ENCODE measurements at places on chromosomes 6 and 20.

DNA sequence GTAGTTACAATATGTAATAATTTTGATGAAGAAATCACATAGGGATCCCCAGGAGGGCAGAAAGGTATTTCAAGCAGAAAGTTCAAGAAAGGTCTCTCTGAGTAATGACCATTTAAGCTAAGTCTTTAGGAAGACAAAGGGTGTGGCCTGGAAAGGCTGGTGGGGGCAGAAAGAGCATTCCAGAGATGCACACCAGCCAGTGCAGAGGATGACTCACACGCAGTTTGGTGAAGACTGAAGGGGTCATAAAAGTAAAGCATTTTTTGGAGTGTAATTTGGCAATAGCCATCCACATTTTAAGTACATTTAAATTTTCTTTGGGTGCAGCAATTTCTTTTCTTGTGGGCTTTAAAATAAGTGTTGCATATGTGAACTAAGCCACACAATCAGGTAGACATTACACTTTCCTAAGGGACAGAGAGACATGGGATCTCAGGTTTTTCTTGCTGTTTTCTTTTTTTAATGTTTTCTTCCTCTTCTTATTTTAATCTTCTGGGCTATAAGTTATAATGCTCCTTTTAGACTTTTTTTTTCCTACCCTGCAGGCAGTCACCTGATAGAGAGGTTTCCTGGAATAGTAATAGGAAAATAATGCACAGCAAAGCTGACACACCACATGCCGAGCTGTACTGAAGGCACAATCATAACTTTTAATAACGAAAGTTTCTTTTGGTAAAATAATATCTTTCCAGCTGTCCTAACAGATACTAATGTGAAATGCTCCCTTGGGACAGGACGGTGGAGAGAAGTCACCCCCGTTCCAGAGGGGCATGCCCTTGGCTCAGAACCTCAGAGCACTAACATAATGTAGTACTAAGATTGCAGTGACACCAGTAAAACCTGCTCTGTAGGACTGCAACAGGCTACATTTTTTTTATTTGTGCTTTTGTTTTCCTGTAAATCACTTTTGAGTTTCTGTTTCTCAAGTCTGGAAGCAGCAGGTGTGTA is 49.6 kb upstream of the PTPRK start:
- no peak for DNase-seq

DNA sequence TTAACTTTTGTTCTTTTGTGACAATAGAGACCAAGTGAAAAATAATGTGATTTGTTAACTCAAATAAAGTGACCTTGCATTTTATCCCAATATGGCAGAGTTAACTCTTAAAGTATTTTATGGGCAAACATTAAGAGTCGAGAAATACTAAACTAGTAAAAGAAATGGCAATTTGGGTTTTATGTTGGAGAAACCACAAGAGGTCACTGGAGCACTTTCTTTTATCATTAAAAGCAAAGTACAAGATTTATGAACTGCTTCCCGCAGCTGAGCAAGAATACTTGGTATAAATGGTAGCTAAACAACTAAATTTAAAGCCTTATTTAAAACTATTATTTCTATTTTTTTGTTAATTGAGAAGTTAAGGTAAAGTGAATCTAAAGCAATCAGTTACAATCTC is 33.5 kb upstream of the MCM9 start:
- DNase-seq, result peak; percentile 14

- peak; percentile 59 for DNase-seq
Measured at GRCh38 chr6:35694462-35694861, 5.7 kb upstream of the FKBP5 start.

GRCh38 chr6:34384321-34385153 is 7.9 kb downstream of the NUDT3 start:
- DNase-seq, result peak; percentile 55

DNA sequence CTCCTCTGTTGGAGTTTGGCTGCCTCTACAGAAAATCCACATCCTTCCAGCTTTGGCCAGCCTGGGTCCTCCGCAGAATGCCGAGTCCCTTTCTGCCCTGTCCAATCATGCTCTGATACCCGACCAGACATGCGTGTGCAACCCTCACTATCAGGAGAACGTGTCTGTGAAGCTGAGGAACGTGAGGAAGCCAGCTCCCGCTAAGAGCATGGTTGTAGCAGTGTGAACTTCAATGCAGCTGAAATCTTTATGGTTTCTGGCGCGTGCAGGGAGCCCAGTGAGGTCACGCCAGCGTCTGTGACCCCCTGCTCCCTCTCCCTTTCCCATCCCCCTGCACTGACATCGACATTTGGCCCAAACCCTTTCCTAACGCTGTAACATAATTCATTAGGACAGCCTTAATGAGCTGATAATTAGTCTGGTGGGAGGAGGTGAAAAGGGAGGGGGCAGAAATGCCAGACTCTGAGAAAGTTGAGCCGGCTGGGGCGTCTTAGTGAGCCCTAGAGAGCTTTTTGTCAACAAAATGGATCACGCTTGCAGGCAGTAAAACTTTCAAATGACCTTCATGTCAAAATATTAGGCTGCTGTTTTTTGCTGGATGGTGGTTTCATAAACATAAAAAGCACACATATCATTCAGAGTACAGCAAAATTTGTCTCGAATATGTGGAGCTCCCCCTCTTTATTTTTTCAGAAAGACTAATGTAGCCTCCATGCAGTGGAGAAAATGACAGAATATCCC is 423.3 kb downstream of the QKI start:
- no peak for DNase-seq

DNA sequence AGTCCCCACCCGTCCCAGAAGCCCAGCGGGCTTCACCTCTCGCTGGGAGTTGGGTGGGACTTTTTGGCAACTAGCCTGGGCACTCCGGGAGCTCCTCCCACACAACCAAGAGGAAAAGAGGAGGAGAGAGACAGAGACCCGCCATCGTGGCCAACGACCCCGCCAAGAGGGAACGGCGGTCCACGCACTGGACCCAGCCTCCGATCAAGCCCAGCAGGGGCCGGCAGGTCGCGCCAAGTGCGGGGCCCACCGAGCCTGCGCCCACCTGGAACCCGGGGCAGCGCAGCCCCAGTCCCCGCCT is 3.0 kb upstream of the TMEM14C start:
- DNase-seq, result no peak

- no peak for DNase-seq
Measured at GRCh38 chr6:39515006-39515405, 192.5 kb upstream of the KCNK16 start.

- DNase-seq, result peak; percentile 66
Measured at GRCh38 chr6:156776840-156777576, at the start of gene ARID1B. TSS of gene ARID1B (plus strand) at chr6:156777378. CDS start at chr6:156777681, 303 bp downstream.

DNA sequence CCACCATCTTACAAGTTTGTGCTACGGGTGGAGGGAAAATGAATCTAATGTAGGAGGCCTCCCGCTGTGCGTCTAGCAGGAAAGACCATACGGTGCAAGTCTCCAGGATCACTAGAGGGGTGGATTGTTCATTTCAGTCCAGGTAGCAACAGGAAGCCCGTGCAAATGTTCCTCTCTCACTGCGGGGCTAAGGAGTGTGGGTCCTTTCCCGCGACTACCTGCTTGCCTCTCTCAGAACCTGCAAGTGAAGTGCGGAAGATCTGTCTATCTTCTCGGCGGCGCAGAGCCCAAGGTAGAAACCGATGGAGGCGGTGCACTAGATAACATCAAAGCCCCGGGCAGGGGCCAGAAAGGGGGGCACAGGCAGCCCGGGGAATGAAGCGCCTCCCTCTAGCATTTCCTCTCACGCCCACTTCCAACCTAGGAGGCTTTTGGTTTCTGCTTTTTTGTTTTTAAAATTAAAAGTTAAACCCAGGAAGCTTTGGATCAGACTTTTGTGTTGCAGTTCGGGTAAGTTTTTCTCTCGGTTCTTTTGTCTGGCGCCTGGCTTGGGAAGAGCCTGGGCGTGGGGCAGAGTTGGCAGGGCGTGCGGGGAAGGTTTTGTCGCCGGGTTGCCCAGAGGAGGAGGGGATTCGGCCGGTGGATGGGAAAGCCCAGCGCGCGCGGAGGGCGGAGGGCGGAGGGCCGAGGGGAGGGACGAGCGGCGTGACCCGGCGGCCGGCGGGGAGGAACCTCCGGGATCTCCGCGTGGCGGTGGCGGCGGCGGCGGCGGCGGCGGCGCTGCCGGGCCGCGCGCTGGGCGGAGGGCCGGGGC is 3.5 kb upstream of the HIVEP1 start:
- peak; percentile 81 for DNase-seq

- no peak for DNase-seq
Measured at GRCh38 chr20:37681384-37682112, 12.3 kb upstream of the CTNNBL1 start.

DNA sequence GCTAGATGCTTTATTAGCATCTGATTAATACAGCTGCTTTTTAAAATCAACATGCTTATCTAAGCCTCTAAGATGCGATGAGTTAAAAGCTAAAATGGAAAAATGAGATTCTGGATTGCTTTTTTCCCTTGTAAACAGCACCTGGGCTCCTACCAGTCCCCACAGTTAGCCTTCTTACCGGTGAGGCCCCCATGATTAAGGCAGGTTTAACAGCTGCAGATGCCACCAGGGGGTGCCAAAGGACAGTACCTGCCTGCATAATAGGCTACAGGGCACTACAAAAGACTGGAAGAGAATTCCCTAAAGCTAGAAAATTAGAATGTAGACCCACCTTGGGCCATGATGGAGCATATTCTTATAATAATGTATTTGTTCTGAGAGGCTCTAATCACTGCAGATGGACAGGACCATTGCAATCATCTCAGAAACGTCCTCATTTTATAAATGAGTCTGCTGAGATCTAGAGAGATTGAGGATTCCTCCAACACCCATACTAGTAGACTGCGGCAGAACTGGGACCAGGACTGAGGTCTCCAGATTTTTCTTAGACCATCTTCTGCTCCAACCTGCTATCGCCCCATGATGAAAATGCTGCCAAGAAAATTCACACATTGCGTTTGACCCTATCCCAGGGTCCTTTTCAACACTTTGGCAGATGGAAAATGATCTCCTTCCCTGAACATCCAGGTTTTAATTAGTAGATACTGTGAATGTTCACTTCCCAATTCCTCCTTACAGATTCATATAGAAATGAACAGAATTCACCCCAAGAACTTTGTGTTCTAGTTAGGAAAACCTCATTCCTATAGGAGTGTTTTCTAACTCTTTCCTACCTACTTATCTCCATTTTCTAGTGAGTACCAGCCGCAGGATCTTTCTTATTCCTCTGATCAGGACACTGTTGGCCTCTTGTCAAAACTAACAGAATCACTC is 148.8 kb downstream of the RPS12 start:
- DNase-seq, result peak; percentile 23

- DNase-seq, result no peak
Measured at GRCh38 chr6:98272060-98272459, 562.3 kb upstream of the POU3F2 start.

DNA sequence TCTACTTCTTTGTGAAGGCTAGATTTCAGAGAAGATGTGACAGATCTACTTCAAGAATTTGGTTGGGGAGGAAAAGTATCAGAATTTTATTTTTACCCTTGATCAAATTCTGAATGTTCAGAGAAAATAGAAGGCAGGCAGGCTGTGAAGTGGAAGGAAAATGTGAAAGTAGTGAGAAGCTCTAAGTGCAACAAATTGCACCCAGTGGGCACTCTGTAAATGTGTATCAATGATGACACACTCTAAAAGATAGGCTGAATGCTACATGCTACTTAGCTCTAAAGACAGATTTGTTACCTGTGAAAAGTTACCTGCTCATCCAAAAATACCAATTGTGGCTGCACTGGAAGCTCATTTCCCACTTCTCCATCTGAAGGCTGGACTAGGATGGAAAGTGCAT is 438.6 kb downstream of the PKHD1 start:
- no peak for DNase-seq

DNA sequence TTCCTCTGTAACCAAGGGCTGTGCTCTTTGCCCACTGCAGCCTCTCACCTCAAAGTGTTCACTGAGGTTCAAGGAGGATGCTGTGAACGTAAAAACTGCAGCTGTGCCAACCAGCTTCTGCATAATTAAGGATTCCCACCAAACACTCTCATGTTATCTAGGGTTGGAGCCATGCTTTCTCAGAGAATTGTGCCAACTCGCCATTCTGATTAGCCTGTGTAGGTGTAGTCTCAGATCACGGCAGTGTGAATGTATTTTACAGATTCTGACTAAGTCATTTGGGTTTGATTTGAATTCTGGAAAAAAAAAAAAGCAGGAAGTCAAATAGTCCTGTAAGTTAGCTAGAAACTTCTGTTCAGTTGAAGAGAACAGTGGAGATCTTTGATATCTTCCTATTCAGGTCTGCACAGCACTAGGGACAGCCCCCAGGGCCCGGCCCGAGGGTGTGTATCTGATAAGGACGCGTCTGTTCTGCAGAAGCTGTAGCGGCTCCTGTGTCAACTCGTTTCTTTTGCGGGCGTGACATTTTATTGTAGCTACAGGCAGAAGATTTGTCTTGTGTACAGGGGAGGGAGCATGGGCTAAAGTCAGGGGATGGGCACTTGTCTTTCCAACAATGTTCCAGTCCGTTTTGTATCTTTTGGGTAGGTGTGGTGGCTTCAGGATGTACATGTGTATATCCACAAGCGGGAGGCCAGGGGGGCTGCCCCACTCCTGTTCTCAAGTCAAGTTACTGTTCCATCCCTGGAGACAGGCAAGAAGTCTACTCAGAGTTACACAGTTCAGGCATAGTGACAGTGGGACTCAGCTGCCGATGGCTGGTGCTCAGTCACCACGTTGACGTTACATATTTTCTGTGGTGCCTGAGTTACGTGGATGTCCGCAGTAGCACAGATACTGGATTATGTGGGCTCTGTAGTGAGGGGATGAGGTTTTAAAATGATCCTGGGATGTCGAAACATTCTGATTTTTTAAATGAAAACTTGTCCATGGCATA is 12.4 kb downstream of the IRF4 start:
- no peak for DNase-seq

DNA sequence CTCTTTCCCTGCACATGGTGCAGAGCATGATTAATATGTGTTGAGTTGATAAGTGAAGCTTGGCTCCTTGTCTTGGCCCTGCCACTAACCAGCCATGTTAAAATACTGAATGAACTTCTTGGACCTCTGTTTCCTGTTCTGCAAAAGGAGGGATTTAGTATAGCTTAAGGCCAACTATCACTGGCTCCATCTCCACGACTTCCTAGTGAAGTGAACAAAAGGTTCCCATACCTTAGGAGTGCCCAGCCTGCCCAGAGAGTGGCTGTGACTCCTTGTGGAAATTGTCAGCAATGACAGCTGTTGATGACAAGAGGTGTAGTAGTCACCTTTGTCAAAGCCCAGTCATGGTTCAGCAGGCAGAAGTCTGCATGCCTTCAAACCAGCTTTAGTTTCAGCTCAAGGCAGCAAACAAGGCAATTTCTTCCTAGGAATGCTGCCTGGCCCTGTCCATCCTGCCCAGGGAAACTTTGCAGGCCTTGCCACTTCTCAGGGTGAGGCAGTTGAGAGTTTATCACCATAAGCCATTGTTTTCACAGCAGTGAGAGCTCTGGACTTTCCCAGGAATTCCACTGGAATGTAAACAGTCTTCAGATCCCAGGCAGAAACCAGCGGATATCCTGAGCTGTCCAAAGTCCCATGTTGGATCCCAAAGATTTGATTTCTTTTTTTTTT is 169.7 kb upstream of the TNFAIP3 start:
- DNase-seq, result no peak

DNA sequence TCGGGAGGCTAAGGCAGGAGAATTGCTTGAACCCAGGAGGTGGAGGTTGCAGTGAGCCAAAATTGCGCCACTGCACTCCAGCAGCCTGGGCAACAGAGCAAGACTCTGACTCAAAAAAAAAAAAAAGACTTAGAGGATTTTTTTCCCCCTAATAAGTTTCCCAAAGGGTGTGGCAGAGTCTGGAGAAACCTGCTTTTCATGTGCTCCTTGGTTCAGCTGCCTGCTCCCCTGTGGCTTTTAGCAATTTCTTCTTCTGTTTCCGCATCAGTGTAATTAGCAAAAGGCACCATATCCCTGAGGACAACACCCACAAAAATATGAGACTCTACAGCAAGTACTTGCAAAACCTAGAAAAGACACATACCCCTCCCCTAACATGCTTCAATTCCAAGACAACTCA is 28.6 kb upstream of the ZNF133 start:
- no peak for DNase-seq
